Stimulated activated CD8-positive, alpha-beta memory T cell treated with anti-CD3 and anti-CD28 coated beads, Interleukin-4, amount 100 ng/mL, for 4 hours (primary cell): ENCODE measurements at places on chromosomes 5 and 9.

GRCh38 chr9:115250621-115251032 is 132.7 kb upstream of the TNC start:
- DNase-seq: no peak

GRCh38 chr5:123091298-123092222 is 2.5 kb downstream of the PRDM6 start:
- no peak for DNase-seq

GRCh38 chr9:1366276-1366675 is 316.1 kb downstream of the DMRT2 start:
- DNase-seq: no peak

DNA sequence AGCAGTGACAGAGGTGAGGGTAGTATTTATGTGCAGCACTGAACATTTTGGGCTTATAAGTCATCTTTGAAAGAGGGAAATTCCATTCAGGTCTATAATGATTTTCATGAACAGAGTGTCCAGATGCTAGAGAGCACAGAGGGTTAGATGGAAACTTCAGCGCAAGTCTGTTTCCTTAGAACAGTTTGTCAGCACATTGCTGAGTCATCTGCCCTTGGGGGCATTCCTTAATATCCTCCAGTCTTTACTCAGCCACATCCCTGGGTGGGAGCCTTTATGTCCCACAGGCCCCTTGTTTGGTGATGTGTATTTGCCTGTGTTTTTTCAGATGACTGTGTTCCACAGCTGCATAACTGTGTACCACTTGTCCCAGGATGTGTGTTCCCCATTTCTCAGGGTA is 138.5 kb upstream of the S1PR3 start:
- DNase-seq: no peak

- DNase-seq: no peak
These were observed 42.0 kb downstream of the CSF1R start for GRCh38 chr5:150044329-150044681.

DNA sequence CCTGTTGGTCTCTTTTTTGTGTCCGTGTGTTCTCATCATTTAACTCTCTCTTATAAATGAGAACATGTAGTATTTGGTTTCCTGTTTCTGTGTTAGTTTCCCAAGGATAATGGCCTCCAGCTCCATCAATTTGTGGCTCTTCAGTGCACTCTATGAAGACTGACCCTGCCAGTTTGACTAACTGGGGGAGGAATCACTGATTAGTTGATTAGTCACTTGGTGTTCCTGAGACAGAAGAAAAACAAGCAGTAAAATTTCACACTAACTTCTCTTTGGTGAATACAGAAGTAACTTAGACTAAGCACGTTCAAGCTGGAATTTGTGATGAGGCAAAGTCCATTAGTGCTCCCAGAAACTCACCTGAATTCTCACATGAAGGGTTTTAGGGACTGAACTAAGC is 495.8 kb upstream of the RORB start:
- no peak for DNase-seq

DNA sequence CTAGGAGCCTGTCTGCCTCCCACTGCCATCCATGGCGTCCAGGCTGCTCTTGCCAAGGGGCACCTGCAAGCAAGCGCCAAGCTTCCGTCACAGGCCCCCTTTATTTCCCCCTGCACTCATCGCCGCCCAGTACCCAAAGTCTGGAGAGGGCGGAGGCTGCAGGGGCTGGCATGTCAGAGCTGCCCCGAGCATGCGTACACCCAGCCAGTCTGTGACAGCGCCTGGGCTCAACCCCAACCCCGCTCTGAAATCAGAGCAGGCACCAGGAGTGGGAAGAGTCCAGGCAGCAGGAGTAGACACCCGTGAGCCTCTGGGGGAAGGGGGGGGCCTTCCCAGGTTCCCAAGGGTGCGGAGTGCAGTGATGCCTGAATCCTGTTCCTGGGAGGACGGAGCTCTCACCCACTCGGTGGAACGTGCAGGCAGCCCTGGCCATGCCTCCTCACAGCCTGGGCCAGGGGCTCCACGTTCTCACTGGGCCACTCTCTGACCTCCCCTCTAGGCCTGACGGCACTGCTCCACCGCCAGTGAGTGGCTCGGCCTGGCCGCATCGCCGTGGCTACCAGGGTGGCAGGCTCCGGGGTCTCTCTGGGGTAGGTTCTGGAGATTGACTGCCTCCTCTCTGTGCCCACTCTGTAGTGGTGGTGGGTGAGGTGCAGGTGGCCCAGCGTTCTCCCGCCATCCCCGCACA is 469.0 kb downstream of the CDH9 start:
- DNase-seq: no peak

DNA sequence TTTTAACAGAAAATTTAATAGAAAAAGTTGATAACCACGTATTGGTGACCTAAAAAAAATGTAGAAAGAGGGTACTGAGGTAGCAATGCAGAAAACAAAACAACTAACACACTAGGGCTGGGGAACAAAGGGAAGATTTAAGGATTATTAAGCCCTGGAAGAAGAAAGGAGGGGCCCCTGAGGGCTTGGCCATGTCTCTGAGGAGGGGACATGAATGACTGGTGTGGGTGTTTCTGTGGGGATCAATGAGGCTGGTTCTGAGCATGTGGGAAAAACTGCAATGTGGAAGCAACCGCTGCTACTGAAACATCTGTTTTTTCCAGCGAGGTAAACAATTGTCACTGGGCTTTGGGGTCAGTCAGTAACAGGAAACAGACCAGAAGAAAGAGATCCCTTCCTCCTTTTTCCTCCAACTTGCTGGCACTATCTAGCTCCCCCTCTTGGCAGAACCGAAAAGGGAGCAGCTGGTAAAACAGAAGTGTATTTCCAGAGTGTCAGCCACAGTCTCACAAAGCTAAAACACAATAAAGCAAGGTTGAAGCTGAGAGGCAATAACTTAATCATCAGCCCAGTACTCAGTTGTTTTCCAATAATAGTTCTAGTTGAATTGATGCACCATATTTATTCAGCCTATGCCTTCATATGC is 48.3 kb downstream of the ATPSCKMT start:
- DNase-seq: no peak

DNA sequence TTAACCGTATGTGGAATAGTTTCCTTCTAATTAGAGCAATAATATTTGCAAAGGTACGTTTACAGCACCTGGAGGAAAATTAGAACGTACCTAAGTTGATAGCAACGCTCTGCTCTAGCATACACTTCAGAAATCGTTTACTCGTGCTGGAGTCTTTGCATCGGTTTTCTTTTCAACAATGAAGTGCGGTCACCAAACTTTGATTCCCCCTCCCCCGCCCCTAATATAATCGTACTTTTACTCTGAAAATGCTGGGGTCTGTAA is 506 bp downstream of the ADAMTS19 start:
- DNase-seq: no peak

- DNase-seq: no peak
These were observed 306.3 kb downstream of the TLE4 start for GRCh38 chr9:79877943-79878602.

DNA sequence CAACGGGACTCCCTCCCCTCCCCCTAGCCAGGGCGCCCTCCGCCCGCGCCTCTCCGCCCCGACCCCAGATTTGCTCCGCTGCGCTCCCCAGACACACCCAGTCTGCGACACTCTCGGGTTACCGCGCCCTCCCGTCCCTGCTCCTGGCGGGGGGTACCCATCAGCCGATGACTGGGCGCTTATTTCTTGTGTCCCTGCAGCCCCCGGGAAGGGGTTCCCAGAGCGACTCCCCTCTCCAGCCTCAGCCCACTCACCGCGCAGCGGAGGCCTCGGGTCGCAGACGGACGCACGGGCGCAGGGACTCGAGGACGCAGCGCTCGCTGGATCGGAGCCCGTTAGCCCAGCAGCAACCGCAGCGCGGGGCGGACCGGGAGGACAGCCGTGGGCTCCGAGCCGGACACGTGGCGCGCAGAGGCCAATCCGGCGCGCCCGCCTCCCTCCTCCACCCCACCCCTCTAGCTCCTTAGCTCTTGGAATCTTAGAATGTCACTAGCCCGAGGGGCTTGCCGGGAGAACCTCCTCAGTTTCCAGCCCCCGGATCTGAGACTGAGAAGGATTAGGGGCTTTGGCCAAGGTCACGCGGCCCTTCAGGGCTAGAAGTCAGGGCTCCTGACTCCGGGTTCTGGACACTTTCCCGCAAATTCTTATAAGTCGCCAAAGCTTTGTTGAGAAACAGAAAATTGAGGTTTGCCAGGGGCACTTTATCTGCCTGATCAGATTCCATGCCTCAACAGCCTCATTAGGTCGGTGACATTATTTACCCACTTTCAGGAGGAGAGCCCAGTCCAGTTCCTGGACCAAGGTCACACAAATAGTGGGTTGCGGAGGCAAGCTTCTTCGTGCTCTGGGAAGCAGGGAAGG is at the start of gene ANXA6:
ANXA6 (minus strand) TSS at position 354 of the 861 bp plus-strand sequence. CDS start 9,878 bp downstream, outside the sequence.
- no peak for DNase-seq

DNA sequence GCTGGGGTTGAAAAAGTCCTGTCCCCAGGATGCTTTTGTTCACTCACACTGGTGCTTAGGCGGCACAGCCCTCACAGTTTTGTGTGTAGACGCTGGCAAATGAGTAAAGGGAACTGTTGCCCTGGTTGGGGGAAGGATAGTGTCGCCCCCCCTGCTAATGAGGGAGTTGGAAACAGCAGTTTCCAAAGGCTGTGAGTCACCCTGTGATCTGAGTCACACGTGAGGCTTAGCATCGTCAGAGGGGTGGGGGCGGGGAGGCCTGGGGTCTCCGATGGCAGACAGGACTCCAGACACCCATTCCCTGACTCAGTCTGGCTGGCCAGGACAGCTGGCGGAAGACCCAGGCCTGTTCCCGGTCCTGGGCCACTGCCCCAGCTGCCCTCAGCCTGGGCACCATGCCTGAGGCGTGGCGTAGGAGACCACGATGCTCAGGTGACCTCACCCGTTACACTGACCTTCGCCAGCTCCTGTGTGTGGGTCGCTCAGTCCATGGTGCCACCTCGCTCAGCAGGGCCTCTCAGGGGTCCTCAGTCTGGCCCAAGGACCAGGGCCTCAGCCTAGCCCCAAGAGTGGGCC is 2.9 kb downstream of the DNAJB5 start:
- peak; percentile 37 for DNase-seq

DNA sequence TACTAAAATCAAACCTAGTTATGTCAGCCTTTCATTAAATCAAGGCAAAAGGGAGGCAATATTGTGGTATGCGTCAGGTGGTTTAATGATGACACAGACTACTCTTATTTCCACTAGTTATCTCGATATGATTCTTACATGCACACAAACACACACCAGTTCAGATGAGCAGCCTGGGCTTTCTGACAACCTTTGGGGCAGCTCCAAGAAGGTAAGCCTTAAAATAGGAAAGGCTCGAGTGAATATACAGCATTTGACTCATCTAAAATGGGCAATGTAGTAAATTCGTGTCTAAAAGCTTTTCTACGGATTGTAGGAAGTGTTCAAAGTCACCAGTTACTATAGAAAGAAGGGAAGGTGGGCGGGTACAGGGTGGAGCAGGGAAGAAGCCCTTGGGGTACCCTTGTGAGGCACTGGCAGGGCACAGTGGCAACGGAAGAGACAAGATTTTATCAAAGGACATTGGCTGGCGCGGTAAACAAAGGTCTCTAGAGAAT is 1.9 kb downstream of the ANKH start:
- DNase-seq: no peak

- DNase-seq: no peak
These were observed 10.3 kb upstream of the FAT2 start for GRCh38 chr5:151601391-151601790.

- no peak for DNase-seq
These were observed 44.2 kb upstream of the TENT2 start for GRCh38 chr5:79567926-79568549.

GRCh38 chr5:151038801-151039238 is 18.4 kb downstream of the GPX3 start:
- DNase-seq: no peak

DNA sequence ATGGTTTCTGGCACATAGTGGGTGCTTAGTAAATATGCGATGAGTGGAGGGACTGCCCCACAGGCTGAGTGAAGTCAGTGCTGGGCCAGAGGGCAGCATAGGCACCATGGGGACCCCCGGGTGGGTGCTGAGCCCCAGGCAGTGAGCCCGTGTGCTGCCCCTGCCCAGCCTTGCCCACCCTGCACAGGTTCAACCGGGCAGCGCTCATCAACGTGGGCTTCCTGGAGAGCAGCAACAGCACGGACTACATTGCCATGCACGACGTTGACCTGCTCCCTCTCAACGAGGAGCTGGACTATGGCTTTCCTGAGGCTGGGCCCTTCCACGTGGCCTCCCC is 7.2 kb downstream of the B4GALT7 start:
- DNase-seq: no peak

DNA sequence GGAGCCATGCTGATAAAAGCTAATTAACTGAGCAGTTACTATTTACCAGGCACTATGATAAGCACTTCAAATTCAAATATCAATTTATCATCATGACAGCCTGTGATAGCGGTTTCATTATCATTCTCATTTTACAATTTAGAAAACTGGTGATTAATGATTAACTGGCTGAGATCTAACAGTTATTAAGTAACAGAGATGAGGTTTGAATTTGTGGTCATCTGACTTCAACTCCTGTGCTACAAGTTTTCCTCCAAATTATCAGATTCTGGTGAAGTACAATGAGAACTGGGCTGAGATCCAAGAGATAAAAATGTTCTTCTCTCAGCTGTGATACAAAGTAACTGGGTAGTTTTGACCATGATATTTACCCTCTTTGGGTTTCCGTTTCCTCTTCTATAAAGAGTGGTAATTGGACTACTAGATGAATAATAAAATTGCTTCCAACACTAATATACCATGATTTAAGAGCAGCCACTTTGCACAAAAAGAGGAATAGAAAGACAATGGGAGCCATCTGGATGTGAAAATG is 74.5 kb upstream of the CCNG1 start:
- no peak for DNase-seq

- DNase-seq: no peak
These were observed 10.9 kb downstream of the SLC12A7 start for GRCh38 chr5:1100664-1101574.
